ENCODE measurements at places on chromosomes 3 and 15.

GRCh38 chr15:29008846-29009245 lies 123.1 kb downstream of the APBA2 start:
- no peak for DNase-seq

- DNase-seq = no peak
Observed at GRCh38 chr3:168654700-168655099, 559.0 kb upstream of the GOLIM4 start.

GRCh38 chr15:52144656-52145178 lies 32.1 kb upstream of the BCL2L10 start:
- DNase-seq = no peak

- DNase-seq = peak; percentile 1
Observed at GRCh38 chr3:109050591-109051167, 67.3 kb downstream of the MORC1 start.

DNA sequence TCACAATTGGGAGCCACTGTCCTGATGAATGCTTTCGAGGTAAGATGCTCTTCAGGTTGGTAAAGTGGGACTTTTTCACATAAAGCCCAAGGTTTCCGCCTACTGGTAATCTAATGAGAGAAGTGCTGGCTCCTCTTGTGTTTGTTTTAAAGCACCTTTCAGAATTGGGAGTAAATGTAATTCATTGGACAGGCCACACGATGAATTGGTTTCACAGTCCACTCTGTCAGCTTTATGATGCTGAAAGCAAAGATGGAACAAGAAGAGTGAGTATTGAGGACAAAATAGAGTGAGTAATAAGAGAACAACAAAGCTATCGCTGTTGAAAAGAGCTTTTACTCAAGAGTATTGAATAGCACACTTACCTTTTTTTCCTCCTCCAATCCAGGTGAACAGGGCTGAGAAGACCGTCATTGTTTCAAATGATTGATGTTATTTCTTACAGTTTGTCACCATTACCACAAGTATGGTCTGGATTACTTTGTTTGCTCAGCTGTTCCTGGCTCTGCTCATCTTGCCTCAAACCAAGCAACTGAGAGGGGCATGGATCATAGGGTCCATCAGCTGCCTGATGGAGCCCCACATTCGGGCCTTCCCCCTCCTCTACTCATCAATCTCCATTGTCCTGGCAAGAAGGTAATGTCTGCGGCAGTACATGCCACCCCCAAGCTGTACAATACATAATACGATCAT lies 136.1 kb upstream of the CNTN4 start:
- DNase-seq = peak; percentile 8

All from T47D (cell line).